ENCODE measurements at places on chromosomes 5 and 9.

- DNase-seq: no peak
Measured at GRCh38 chr9:76004526-76004925, 114.1 kb downstream of the PCSK5 start.

- DNase-seq: no peak
Measured at GRCh38 chr5:133445744-133446143, 166.6 kb downstream of the FSTL4 start.

DNA sequence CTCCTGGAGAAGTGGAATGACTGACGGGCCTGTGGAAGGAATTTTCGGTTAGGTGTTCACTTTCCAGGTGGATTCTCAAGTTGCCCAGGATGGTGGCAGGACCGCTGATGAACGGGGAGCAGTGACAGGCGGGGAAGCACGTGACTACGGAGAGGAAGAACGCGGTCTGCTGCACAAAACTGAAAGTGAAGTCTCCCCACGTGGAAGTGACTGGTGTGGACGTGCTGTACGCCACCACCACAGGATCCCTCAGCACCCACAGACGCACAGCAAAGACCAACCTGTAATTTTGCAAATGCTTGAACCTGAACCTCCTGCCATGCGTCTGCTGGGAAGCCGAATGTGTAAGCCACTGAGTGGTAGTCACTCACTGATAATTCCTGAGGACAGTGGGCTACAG is 51.4 kb downstream of the RNF130 start:
- DNase-seq: no peak

DNA sequence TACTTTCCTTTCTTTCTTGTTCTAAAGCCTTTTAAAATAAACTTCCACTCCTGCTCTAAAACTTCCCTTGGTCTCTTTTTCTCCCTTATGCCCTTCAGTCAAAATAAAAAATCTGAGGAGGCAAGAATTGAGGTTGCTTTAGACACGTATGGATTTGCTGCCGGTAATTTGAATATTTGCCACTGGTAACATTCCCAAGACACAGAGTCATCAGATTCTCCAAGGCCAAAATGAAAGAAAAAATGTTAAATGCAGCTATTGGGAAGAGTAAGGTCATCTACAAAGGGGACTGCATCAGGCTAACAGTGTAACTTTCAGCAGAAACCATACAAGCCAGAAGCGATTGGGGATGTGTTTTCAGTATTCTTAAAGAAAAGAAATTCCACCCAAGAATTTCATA is 311.1 kb downstream of the CDH18 start:
- no peak for DNase-seq

DNA sequence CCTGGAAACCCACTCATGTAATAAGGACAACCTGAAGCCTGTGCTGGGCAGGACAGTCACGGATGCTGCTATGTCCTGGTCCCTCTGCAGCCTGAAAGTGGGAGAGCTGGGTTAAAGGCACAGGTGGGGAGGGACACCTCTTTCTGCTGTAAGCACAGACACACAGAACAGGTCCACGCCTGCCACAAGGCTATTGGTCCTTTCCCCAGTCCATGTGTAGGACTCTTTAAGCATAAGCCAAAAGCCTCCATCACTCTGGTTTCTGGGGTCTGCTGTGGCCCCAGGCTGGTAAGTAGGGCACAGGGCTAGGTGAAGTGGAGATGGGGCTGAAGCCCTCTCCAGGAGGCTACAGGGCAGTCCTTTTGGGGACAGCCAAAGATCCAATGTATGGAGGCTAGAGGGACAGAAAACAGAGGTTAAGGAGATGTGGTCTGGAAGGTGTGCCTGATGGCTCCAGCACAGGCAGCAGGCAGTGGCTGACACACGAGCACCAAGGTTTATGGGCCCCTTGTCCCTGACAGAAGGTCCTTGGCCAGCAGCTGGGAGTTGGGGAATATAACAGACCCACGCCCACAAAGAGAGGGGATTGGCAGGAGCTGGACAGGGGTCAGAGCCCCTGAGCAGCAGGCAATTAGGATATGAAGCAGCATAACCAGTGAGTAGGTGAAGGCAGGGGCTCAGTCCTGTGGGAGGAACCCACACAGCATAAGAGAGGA is 203.6 kb upstream of the MVB12B start:
- no peak for DNase-seq

DNA sequence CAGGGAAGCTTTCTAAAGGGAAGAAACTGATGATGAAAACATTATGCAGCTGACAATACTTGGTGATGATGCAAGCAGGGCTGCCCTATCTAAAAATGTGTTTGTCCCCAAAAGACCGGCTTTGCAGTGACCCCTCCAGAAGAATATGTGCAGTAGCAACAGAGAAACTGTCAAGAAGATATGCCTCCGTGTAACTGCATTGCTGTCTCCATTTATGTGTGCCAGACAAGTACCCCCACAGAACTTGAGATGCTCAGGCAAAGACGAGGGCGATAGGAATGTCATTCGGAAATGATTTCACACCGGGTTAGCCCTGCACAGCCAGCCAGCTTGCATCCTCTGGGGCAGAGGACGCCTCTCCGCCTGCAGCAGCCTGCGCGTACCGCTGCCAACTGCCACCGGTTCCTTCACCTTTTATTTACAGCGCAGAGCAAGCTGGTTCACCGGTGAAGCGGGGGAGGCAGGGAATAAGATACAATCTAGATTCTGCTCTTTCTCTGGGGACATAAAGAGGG is 2.0 kb downstream of the GABBR2 start:
- DNase-seq: no peak

DNA sequence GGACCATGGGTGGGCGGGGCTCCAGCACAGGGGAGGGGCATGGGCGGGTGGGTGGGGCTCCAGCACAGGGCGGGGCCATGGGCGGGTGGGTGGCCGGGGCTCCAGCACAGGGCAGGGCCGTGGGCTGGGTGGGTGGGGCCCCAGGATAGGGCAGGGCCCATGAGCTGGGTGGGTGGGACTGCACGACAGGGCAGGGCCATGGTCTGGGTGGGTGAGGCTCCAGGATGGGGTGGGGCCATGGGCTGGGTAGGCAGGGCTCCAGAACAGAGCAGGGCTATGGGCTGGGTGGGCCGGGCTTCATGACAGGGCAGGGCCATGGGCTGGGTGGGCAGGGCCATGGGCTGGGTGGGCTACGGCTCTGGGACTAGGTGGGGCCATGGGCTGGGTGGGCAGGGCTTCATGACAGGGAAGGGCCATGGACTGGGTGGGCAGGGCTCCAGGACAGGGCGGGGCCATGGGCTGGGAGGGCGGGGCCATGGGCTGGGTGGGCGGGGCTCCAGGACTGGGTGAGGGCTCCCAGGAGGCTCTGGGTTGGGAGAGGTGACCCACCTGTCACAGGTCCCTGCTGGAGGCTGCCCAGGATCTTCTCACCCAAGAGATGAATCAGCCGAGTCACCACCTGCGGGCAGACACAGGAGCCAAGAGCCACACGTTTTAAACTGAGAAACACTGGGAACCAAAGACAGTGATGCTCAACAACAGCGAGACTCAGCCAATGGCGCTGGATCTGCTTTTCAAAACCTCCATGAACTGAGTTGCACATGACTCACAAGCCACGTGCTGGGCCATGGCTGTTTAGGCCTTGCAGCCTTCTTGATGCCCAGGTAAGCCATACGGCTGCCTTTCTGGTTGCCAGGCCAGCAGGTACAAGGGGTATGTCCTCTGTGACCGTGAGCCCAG is 33.6 kb upstream of the NSMF start:
- DNase-seq: no peak

DNA sequence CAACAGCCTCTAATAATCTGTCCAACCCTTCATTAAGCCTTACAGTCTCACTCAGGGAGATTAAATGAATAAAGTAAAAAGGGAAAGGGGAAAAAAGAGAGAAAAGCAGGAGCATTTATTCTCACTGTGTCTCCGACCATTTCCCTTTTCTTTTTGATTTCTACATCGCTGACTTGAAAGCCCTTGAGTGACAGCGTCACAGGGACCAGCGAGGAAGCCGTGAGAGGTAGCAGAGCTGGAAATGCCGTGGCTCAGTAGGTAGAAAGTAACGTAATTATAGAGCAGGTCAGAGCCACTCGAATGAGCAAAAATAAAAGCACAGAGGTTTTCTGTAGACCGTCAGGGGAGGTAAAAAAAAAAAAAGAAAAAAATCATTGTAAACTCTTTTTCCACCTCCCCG is 52.4 kb downstream of the ASS1 start:
- DNase-seq: no peak

- no peak for DNase-seq
Measured at GRCh38 chr5:132472431-132472830, 18.1 kb downstream of the IRF1 start.

DNA sequence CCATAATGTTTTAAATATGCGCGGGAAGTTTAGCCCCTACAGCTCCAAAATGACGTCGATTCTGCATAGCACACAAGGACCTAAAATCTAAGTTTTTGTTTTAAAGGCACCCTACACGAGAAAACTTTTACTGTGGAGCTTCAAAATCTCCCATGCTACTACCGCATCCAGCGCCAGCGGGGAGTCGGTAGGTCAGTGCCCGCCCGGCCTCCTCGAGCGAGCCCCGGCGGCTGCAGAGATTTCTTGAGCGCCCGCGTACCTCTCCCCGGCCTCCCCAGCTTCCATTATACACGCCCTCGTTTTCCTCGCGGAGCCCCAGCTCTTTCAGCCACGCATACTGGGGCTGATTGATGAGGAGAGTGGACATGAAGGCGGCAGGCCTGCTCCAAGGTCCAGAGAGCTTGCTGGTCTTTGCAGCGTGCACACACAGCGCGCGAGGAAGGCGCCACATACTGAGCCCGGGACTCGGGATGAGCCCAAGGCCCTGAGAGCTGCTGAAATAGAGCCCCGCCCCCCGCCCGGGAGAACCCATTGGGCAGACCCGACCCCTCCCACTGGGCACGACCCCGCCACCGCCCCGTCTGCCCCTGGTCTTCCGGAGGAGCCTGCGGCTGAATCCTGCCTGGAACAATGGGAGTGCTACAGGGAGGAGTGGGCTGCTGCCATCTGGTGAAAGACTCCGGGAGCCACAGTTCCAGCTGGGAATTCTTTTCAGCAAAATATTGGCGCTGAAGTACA is at the start of gene ALDH7A1:
TSS of gene ALDH7A1 (minus strand) at position 472 of the 738 bp plus-strand sequence. CDS start at position 451, 21 bp downstream.
- peak; percentile 47 for DNase-seq

- no peak for DNase-seq
Measured at GRCh38 chr5:36272136-36272690, 29.5 kb downstream of the RANBP3L start.

DNA sequence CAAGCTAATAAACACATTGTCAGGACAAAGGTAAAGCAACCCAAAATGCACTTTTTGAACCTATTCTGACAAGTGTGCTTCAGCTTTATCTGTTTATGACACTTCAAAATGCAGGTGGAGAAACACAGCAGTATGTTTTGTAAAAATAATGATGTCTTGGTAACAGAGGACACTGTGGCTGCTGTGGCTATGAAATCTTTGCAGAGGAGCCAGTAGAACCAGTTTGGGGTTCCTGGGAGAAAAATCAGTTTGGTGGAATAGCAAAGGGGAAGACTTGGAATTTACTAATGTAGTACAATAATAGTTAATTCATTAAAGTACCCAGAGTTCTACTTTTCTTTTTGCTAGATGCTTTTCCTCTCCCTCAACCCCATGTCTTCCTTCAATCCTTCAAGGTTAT is 40.6 kb downstream of the SIL1 start:
- DNase-seq: no peak

DNA sequence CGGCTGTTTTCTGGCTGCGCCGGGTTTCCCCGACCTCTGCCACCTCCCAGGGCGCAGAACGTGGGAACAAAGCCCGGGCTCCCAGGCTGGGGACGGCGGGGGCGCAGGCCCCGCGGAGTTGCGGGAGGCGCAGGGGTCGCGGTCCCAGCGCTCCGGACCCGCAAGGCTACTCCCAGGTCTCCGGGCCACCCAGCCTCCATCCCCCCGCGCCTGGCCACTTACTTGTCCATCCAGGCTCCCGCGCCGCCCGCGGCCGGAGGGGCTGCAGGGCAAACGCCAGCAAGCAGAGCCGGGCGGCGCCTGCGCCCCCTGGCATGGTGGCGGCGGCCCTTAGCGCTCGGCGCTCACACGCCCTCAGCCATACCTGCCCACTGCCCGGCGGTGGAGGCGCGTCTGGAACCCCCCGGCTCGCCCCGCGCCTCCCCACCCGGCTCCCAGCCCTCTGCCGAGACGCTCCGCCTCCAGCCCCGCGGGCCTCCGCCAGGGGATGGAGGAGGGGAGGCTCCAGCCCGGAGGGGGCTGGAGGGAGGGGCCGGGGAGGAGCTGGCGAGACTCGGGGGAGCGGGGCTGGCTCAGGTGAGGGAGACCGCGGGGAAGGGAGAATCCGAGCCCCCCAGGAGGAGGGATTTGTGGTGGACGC is at the start of gene ADAM19:
TSS of gene ADAM19 (minus strand) at position 395 of the 640 bp plus-strand sequence. CDS start at position 316, 79 bp downstream.
- no peak for DNase-seq

GRCh38 chr5:165201771-165202518 is 1696.5 kb downstream of the MAT2B start:
- no peak for DNase-seq

- no peak for DNase-seq
Measured at GRCh38 chr5:32255540-32255900, 57.2 kb downstream of the MTMR12 start.

DNA sequence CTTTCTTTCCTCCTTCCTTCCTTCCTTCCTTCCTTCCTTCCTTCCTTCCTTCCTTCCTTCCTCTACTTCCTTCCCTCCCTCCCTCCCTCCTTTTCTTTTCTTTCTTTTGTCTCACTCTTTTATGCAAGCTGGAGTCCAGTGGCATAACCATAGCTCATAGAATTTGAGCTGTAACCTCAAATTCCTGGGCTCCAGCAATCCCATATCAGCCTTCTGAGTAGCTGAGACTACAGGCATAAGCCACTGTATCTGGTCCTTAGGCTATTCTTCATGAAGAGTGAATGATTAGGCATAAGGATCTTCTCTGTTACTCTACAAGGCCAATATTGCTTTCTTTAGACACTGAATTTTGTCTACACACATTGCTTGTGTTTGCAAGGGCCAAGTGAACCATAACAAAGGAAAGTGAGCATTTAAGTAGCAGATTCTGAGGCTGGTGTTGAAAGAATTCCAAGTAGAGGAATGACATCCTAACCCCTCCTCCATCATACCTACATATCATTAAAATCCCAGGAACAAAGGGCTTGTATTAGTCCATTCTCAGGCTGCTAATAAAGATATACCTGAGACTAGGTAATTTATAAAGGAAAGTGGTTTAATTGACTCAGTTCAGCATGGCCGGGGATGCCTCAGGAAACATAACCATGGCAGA is 293.2 kb downstream of the HCN1 start:
- no peak for DNase-seq
